ENCODE measurements at places on chromosomes 3 and 15. TPM values are rescaled to one million over a fixed set of nuclear protein-coding genes. Genes with fewer than 3 reads are reported as not detected.

Gene CNTN3
- not detected for total RNA-seq

Gene EIF5A2
- total RNA-seq: 14.3 TPM

Gene VIPR1
- 0.51 TPM for total RNA-seq

Gene LSAMP
- 0.62 TPM for total RNA-seq

Gene CRBN
- total RNA-seq: 23.6 TPM

Gene NOX5
- total RNA-seq: 0.16 TPM

Gene VWA5B2
- total RNA-seq: 0.46 TPM

Gene CADM2
- total RNA-seq: 0.10 TPM

Gene CPB1
- not detected for total RNA-seq

Gene SNX4
- total RNA-seq: 21.4 TPM

Gene PAQR5
- 88.0 TPM for total RNA-seq

Gene CLDN1
- 23.3 TPM for total RNA-seq

Gene KIF23
- total RNA-seq: 80.5 TPM

Gene COL6A5
- total RNA-seq: not detected

Gene CIDEC
- total RNA-seq: 45.7 TPM

Gene CLRN1
- not detected for total RNA-seq

Gene ITGB5
- 383 TPM for total RNA-seq
